ENCODE measurements at places on chromosomes 7 and 10.
A peak's percentile ranks its signal among the peaks of the same experiment; 100 is the strongest.

- DNase-seq: no peak
These were observed 391.1 kb downstream of the PLXNA4 start for GRCh38 chr7:132185150-132185549.

DNA sequence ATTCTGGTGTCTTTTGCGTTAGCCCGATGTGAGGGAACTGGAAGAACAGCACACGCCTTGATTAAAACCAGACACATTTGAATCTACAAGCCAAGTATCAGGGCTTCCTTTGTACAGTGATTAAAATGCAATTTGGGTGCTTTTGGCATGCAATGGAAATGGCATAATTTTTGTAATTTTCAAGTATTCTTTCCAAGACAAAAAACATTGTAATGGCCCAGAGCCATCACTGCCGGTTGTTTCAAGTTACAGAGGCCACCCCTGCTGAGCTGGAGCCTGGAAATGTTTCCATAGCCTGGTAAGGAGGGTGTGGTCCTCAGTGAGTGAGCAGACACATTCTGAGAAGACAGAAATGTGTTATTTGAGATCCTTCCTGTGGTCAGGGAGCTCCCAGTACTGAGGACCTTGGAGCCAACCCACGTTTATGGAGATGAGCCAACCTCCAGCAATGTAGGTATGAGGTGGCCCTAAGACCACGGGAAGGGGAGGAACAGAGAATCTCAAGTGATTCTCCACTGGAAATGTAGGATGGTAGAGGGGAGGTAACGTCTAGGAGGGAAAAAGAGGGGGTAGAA is 20.9 kb downstream of the TEX36 start:
- no peak for DNase-seq

DNA sequence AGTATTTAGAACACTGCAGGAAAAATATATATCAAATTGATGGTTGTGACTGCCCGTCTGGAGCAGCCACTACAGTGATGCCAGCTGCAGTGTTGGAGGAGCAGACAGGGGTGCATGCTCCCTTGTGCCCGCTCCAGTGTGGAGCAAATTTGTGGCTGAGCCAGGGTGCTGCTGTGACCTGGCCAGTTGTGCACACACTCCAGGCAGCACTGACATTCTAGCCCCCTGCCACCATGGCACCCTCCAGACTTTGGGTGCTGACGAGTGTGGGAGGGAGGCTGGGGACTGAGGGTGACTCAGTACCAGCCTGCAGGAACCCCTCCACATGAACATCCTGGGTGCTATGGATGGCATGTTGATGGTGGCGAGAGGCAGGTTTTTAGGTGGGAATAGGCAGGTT is 160.0 kb upstream of the PCDH15 start:
- no peak for DNase-seq

- peak; percentile 68 for DNase-seq
These were observed 642 bp upstream of the COL13A1 start for GRCh38 chr10:69801094-69801433.
